ENCODE measurements at places on chromosomes 2 and 18.

DNA sequence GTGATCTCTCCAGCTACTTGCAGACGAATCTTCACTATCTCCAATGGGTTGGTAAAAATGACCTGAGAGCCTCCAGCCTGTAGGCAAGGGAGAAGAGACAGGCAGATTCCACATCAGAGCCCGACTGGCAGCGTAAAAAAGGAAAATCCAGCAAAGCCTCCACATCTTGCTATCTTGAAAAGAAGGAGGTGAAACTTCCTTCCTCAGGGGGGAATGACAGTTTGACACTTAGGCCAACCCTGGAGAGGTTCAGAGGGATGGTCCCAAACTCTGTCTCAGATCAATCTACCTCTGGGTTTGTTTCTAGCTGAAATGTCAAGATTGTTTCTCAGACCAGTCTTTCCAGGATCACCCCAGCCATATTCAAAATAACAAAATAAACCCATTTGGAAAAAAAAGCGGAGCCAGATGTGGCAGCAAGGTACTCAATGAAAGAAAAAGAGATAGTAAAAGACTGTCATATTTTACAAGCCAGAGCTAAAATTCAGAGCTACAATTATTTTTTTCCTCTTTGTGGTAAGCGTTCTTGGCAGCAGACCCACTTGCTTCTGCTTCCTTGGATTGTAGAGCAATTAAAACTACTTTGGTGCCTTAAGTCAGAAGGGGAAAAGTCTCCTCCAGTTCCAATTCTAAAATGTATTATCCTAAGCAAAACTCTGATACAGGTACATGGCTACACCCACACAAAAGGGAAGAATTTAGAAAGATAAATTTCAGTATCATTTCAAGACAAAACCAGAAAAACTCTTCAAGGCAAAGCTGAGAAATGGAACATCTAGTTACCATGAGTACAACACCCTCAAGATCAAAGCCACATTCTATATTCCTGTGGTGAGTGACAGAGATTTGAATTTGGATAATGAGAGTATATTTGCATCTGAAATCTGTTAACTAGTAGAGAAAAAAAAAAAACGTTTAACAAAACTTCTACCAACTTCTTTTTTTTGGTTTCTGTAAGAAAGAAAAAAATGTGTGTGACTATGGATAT lies 100.1 kb downstream of the SLC25A12 start:
- no peak for DNase-seq

- no peak for DNase-seq
Observed at GRCh38 chr2:16195681-16196070, 255.3 kb downstream of the MYCN start.

- no peak for DNase-seq
Observed at GRCh38 chr2:96253006-96253405, 12.8 kb downstream of the TMEM127 start.

- no peak for DNase-seq
Observed at GRCh38 chr2:1891971-1892486, 147.7 kb upstream of the PXDN start.

DNA sequence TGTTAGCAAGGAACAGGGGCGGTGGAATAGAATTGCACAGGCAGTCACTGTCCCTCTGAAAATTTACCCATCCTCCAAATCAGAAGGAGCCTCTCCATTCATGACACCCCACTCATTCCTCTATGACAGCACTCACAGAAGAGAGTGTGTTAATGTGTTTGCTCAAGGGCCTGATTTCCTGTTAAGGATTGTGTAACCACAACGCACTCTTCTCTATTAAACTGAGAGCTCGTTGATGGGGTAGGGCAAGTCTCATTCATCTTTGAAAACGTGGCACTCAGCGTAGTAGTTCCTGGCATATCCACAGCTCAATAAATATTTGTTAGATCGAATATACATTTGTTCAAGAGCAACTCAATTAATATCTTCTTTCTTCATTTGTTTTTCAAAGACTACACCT lies 106.4 kb downstream of the VAPA start:
- DNase-seq, result no peak

GRCh38 chr2:226916669-226917068 lies 80.8 kb downstream of the RHBDD1 start:
- no peak for DNase-seq

GRCh38 chr2:120568089-120568974 lies 167.3 kb upstream of the GLI2 start:
- no peak for DNase-seq

- DNase-seq, result no peak
Observed at GRCh38 chr2:126778561-126779501, 119.9 kb upstream of the TEX51 start.

GRCh38 chr2:191041418-191042161 lies 27.6 kb upstream of the STAT1 start:
- DNase-seq, result no peak

DNA sequence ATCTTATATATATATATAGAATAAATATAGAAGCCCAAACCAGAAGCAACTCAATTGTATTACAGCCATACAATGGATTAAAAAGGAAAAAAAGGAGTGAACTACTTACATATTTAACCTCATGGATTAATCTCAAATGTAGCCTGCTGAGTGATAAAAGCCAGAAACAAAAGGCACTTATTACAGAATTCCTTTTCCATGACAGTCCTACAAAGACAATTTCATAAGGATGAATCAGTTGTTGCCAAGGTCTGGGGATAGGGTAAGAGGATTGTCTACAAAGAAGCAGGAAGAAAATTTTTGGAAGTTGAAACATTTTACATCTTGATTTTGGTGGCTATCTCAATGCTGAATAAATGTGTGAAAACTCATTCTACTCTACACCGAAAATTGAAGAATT lies 103.9 kb upstream of the DCC start:
- DNase-seq, result no peak

DNA sequence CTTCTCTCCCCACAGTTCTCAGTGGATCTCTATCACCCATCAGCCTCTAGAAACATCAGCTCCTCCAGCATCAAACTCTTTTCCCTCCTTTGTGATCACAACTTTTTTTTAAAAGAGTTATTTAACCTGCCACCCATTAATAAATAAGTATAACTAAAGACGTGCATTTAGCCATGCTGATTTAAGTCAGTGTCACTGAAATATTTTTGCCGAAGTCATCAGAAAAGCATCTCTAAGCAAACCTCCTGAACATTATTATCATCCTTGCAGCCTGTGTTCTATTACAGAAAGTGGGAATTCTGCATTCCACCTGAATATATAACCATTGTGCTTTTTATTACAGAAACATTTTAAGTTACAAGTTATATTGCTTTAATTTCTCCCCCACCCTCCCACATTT lies 106.2 kb upstream of the ARHGAP28 start:
- no peak for DNase-seq
